ENCODE measurements at places on chromosomes 7 and 10. TPM values are rescaled to one million over a fixed set of nuclear protein-coding genes. Genes with fewer than 3 reads are reported as not detected.
A peak's percentile ranks its signal among the peaks of the same experiment; 100 is the strongest.

The LIPM gene
- not detected for total RNA-seq

The NKX2-3 gene
- not detected for total RNA-seq

The FAM221A gene
- 2.3 TPM for total RNA-seq

The FAM25G gene
- not detected for total RNA-seq

The SPDYE1 gene
- total RNA-seq = not detected

The PYROXD2 gene
- total RNA-seq = 9.4 TPM

The ADAM12 gene
- total RNA-seq = 166 TPM

DNA sequence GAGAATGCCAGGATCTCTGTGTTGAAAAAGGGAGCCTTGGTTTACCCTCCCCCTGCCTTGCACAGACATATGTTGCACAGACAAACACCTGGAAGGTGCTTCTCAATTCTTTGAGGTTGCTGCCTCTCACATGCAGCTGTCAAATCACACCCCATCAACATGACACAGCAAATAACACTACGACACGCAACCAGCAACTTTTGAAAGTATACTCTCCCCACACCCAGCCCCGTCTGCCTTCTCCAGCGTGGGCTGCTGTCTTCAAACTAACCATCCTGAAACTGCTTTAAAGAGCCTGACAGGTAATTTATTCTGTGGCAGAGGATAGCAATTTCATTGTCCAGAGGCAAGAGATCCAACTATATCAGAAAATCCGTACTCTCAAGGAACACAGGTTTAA, 136.1 kb downstream of the PLXNA4 start:
- no peak for DNase-seq

DNA sequence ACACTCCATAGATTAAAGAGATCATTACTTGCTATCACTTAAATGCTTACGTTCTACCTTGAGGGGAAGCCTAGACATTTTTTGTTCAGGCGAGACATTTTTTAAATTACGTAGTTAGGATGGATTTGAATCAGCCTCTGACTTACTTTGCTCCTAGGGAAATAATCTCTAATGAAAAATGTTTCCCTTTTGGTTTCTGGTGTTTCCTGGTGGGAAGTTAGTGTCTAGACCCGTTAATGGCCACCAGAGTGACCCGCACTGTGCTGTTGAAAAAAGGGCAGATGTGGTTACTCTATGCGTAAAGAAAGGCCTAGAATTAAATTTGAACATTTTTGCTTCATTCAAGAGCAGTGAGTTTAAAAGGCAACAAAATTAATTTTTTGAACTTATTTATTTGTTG, 3.8 kb downstream of the ZNF365 start:
- DNase-seq = no peak

- DNase-seq = no peak
Observed at GRCh38 chr7:46939558-46939957, 642.4 kb downstream of the TNS3 start.

- DNase-seq = peak; percentile 87
Observed at GRCh38 chr7:157703131-157703530, 366.3 kb downstream of the DNAJB6 start.

DNA sequence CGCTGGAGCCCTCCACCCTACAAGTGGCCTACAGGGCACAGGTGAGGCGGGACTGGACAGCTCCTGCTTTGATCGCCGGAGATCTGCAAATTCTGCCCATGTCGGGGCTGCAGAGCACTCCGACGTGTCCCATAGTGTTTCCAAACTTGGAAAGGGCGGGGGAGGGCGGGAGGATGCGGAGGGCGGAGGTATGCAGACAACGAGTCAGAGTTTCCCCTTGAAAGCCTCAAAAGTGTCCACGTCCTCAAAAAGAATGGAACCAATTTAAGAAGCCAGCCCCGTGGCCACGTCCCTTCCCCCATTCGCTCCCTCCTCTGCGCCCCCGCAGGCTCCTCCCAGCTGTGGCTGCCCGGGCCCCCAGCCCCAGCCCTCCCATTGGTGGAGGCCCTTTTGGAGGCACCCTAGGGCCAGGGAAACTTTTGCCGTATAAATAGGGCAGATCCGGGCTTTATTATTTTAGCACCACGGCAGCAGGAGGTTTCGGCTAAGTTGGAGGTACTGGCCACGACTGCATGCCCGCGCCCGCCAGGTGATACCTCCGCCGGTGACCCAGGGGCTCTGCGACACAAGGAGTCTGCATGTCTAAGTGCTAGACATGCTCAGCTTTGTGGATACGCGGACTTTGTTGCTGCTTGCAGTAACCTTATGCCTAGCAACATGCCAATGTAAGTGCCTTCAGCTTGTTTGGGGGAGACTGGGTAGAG, at the start of gene COL1A2:
Gene COL1A2 (plus strand): TSS at position 459 of the 704 bp plus-strand sequence. CDS start 137 bp downstream, at position 596.
- DNase-seq = peak; percentile 99

DNA sequence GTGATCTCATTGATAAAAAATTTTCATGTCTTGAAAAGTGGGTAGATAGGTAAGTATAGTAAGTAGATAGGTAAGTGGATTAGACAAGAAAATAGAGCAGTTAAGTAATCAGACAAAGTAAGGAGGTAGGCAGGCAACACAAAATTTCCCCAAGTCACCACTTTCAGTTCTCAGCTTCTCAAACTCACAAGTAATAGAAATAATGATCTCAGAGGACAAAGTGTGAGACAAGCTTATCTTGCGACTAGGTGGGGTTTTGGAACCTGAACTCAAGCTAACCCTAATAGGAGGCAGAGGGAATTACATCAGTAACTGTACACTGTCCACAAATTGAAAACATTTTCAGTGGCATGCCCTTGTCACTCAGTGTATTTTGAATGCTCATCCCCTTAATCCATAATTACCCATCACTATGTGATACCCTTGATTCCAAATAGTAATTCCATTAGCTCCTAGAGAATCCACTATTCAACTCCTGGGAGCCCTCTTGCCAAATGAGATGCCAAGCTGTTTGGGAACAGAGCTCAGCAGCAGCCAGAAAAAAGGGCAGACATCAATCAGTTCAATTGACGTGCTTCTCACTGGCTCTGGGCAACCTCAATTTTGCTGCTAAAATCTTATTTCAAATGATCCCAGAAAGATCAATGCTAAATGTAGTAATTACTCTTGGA, 703.2 kb downstream of the XPNPEP1 start:
- DNase-seq = no peak

DNA sequence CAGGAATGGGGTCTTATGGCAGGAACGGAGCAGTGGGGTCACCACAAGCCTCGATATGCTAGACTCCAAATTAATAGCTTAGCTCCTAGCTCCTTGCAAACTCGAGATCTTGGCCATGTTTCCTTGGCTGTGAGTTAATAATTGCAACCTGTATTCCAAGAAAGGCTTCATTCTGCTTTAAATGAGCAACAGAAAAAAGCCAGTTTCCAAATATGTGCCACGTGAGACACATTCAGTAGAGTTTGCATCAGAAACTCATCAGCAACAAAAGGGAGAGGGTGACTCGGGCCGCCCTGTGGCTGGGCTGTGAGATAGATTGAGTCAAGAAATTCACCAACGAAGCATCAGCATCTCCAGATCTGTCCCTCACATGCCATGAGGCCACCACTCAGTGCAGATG, 112.0 kb downstream of the NPTX2 start:
- no peak for DNase-seq

- no peak for DNase-seq
Observed at GRCh38 chr7:83290211-83290610, 127.5 kb upstream of the PCLO start.

- DNase-seq = no peak
Observed at GRCh38 chr7:28708033-28708951, 249.8 kb downstream of the TRIL start.

- DNase-seq = peak; percentile 69
Observed at GRCh38 chr7:128894101-128894440, 16.4 kb downstream of the KCP start.

Data from chondrocyte (in vitro differentiated cells).